ENCODE measurements at places on chromosomes 6 and 20.

GRCh38 chr6:125818225-125818657 lies 27.5 kb downstream of the NCOA7 start:
- no peak for DNase-seq

DNA sequence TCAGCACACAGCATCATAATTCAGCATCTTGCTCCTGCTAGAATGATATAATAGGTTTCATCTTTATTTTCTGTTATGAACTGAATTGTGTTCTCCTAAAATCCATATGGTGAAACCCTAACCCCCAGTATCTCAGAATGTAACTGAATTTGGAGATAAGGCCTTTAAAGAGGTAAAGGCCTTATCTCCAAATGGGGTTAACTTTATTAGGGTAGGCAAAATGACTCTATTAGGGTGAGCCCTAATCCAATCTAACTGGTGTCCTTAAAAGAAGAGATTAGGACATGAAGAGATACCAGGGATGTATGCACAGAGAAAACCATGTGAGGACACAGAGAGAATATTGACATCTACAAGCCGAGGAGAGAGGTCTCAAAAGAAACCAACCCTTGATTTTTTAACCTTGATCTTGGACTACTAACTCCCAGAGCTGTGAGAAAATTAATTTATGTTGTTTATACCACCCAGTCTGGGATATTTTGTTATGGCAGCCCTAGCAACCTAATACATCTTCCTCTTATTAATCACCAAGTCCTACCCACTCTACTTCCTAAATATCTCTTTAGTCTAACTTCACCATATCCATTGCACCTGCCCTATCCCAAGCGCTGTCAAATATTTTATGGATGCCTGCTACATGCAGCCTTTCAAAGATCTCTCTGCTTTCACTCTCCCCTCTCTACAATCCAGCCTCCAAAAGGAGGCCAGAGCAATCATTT lies 8.5 kb upstream of the MRS2 start:
- no peak for DNase-seq

- no peak for DNase-seq
These were observed 994.7 kb upstream of the EPHA7 start for GRCh38 chr6:94414041-94414440.

- DNase-seq = no peak
These were observed 54.9 kb upstream of the GPR31 start for GRCh38 chr6:167212713-167213005.

GRCh38 chr20:20386192-20386591 lies 18.3 kb downstream of the INSM1 start:
- no peak for DNase-seq

DNA sequence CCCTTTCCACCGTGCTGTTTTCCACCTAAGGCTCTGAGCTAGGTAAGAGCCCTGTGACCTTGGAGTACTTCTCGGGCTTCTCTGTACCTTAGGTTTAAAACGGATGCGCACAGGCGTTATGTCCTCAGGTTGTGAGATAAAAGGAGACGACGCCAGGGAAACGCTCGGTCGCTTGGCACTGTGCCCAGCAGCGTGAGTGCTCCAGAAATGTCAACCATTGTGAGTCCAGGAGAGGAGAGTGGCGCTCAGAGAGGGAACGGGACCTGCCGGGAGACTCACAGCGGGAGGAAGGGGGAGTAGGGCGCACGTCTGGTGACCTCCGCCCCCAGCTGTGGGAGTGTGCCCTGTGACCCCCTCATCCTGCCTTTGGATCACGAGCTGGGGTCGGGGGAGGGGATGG lies 33.8 kb upstream of the SCRT2 start:
- DNase-seq = no peak

GRCh38 chr20:62941792-62942191 lies 3.8 kb downstream of the GID8 start:
- DNase-seq = no peak

DNA sequence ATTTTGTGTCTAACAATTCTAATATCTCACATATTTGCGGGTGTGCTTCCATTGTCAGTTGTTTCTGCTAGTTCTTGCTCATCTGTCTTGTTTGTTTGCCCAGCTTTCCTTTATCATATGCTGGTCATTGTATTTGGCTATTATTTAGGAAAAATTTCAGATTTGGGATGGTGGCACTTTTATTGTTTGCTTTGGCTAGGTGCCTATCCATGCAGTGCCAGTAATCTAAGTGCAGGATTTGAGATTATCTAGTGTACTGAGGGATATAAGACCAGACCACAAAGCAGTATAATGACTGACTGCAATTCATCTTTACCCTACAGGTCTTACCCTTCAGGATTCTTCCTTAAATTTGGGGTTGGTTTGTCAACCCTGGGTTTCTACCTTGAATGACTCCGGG lies 63.9 kb downstream of the NINL start:
- DNase-seq = no peak

DNA sequence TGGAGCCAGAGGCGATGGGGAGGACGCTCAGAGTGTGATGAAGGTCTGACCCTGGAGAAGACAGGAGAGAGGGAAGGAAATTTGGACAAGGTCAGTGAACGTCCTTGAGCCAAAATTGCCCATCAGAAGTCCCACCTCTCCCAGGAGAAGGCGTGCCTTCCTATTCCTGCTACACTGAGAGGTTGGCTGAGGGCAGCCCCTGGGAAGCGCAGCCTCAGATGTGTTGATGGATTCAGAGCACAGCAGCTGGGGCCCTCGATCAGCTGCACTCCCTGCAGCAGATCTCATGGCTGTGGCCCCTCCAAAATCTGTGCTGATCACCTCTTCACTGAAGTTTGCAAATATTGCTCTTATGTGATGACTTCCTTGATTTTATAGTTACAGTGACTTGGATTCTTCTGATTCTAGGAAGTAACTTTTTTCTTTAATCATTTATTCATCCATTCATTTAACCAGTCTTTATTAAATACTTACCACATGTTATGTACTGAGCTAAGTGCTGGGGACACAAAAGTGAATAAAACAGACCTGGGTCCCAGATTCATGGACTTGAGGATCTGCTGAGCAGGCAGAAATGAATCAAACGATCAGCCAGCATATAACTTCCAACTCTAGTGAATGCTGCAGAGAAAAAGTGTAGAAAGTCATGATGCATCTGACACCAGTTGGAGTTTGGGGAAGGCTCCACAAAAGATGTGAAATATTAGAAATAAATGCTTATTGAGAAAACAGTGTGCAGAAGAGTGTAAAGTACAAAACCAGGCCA lies 69.6 kb upstream of the ARMC2 start:
- no peak for DNase-seq

GRCh38 chr6:84271061-84271716 lies 43.7 kb upstream of the CEP162 start:
- DNase-seq = no peak

DNA sequence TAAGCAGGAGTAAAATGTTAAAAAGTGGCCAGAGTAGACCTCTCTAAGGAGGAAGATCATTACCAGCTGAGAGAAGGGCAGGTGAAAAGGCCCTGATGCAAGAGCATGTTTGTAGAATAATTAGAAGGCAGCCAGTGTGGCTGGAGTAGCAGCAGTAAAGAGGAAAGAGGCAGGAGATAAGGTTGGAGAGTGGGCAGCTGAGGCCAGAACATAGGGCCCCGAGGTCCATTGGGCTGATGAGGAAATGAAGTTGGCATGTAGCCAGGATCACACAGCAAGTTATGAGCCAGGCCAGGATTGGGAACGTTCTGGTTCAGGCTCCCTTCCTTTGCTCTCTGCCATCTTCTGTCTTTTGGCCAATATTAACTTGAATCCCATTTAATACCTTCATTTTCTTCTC lies 51.6 kb downstream of the RALY start:
- DNase-seq = no peak

- DNase-seq = peak; percentile 36
These were observed 40.3 kb upstream of the ANGPT4 start for GRCh38 chr20:956330-956951.

- DNase-seq = no peak
These were observed 2.6 kb upstream of the IPCEF1 start for GRCh38 chr6:154359161-154359574.

- DNase-seq = no peak
These were observed 140.9 kb downstream of the RNF144B start for GRCh38 chr6:18527836-18528743.

Measured in stimulated activated CD4-positive, alpha-beta T cell treated with anti-CD3 and anti-CD28 coated beads, Interleukin-1b, Interleukin-23, amount 100 ng/mL, for 1 hour (primary cell).